Right cardiac atrium (tissue), 5 donors: ENCODE measurements at places on chromosomes 7 and 10. TPM values are rescaled to one million over a fixed set of nuclear protein-coding genes. Genes with fewer than 3 reads are reported as not detected.
A peak's percentile ranks its signal among the peaks of the same experiment; 100 is the strongest.

DNA sequence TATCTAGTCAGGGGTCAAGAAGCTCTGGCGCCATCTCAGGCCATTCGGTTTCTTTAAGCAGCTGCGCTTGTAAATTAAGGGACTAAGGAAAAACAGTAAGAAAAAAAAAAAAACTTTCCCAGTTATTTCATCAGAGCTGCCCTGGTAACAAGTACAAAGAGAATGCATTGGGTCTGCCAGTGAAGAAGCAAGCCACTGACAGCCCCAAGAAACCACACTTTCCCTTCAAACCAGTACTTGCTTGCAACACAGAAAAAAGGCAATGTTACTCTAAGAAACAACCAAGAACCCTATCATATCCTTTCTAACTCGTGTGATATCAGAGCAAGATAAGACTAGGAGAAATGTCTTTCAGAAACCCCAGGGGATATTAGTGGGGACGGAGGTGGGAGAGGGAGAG lies 40.6 kb upstream of the AOAH start:
- no peak for DNase-seq

DNA sequence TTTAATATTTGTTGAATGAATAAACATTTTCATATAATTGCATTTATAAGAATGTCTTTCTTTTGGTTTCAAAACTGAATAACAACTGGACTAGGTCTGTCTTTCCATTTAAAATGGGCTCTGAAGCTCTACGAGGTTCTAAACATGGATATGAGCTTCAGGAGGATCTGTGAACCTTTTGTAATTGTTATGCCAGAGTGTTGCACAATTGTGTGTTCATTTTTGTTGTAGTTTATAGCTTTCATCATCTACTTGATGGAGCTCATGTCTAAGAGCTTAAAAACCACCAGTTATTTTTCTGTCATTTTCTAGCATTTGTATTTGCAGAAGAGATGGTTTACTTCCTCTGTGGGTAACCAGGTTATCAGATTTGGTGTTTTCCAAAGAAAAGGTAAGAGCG lies 265.7 kb upstream of the NPY start:
- DNase-seq, result no peak

GRCh38 chr10:12622691-12623090 lies 273.3 kb downstream of the CAMK1D start:
- DNase-seq, result no peak

DNA sequence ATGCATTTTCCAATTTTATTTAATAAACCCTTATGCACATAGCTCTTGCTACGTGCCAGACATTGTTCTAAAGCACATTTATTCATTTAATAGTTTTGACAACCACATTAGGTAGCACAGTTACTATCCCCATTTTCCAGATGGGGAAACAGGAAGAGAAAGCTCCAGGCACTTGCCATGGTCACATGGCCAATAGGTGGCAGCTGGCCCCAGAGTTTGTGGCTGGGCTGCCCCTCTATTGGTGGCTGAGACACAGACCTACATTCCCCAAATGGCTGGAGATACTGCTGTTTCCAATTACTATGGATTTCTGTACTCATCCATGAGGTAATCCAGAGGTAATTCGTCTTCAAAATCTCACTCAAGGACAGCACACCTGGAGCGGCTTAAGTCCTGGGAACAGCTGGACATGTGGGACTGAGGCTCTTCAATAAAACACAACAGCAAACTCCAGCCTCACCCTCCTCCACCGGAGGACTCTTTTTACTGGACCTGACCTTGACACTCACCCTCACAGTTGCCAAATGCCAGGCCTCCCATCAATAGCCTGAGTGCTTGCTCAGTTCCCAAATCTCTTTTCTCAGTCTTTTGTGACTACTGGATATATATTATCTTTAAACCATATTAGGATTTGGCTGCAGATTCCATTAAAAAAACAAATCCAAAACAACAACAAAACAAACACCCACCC lies 106.1 kb downstream of the CLEC2L start:
- no peak for DNase-seq

DNA sequence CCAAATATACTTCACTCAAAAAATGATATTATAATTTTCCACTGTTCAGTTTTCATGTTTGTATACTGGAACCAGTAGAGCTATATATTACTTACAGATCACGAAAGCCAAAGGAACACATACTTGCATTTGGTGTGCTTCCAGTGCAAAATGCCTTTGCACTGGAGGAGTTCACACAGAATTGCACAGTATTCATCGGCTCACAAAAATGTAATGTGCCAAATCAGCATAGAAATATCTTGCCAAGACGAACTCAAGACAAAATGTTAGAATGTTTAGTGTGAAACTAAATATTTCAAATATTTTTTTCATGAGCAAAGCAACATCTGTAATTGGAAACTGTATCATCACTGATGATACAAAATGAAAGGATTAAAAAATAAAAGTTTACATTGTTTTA lies 646.2 kb upstream of the SEMA3D start:
- no peak for DNase-seq

GRCh38 chr7:2032030-2032875 lies 200.5 kb downstream of the MAD1L1 start:
- peak; percentile 61 for DNase-seq

- DNase-seq, result no peak
Measured at GRCh38 chr7:155355745-155356144, 58.1 kb downstream of the INSIG1 start.

DNA sequence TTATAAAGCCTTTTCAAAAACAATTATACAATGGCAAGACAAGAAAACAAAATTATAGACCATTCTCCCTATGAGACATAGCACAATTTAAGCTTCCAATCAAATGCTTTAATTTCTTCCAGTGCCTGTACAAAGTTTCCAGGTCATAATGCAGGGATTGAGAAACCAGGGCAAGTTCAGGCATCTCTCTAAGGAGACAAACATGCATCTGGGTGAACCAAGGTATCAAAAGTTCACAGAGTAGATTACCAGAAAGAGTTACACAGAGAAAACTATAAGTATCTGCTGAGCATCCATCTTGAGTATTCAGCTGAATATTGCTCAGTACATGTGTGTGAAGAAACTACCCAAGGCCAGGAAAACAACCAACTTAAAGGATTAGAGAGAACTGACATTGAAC lies 89.1 kb downstream of the COL28A1 start:
- DNase-seq, result no peak

DNA sequence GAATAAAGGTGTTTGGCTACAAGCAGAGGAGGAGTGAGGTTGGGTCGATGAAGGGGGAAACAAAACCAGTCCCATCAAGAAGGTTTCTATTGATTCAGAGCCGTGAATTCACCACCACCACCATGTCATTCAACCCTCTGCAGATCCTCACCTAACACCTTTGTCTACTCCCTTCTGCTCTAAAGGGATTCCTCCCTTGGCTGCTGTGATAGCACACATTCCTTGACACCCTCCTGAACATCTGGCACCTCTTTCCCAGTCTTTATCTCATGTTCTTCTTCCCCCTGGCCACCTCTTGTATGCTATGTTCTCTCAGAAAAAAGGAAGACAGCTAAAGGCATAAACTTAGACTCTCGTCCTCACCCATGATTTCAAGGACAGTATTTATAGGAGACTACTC lies 318.0 kb downstream of the GPAM start:
- no peak for DNase-seq

DNA sequence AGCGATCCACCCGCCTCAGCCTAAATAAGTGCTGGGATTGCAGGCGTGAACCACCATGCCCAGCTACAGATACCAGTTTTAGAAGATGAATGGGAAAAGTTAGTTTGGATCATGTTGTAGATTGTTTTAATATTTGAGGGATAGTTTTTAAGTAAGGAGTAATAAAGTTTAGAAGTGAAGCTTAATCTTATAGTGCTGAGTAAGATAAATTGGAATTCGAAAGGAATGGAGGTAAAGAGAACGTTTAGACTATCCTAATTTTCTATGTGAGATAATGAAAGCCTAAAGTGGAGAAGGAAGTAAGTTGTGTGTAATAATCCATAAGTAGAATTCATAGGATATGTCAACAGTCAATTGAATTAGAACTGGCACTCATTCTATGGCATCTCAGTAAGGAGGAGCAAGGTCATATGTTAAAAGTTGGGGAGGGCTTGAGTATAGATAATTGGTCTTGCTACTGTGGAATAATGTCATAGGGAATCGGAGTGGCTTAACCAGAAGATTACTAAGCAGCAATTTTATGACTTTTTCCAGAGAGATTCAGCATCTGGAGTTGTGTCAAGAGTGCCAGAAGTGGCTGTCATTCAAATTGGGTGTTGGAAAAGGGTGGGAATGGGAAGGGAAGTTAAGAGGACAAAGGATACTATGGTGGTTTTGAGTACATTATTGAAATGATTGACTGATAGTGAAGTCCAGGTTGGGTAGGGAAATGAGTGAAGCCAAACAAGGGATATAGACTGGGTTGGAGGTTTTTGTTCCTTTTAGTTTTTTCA lies 12.1 kb downstream of the TAX1BP1 start:
- no peak for DNase-seq

GRCh38 chr7:27179503-27180430 lies 5.3 kb downstream of the HOXA11 start:
- DNase-seq, result peak; percentile 82

GRCh38 chr7:79217468-79217867 lies 236.0 kb downstream of the MAGI2 start:
- DNase-seq, result no peak

Gene SLC13A4
- polyA plus RNA-seq, result 0.16 TPM

Gene TMEM184A
- polyA plus RNA-seq, result 0.38 TPM

Gene SLC13A1
- polyA plus RNA-seq, result not detected
